Stimulated activated CD8-positive, alpha-beta memory T cell treated with anti-CD3 and anti-CD28 coated beads, Interleukin-12 subunit alpha, Interleukin-12 subunit beta, amount 100 ng/mL, for 4 hours (primary cell): ENCODE measurements at places on chromosomes 13 and 19.

DNA sequence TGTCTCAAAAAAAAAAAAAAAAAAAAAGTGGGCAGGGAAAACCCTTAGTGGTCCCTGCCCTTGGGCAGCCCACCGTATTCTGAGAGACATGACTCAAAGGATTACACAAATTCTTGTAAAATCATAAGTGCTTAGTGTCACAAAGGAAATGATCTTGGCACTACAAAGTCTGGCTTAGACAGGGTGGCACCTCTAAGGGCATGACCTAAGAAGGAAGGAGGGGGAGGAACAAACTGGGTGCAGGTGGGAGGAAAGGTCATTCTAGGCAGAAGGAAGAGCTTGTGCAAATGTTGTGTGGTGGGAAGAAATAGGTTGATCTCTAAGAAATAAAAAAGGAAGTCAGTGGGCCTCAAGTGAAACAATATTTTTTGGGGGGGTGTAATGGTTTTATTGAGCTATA is 10.4 kb downstream of the PNPLA6 start:
- DNase-seq = no peak

- no peak for DNase-seq
Observed at GRCh38 chr13:44818016-44818415, 171.3 kb downstream of the NUFIP1 start.

DNA sequence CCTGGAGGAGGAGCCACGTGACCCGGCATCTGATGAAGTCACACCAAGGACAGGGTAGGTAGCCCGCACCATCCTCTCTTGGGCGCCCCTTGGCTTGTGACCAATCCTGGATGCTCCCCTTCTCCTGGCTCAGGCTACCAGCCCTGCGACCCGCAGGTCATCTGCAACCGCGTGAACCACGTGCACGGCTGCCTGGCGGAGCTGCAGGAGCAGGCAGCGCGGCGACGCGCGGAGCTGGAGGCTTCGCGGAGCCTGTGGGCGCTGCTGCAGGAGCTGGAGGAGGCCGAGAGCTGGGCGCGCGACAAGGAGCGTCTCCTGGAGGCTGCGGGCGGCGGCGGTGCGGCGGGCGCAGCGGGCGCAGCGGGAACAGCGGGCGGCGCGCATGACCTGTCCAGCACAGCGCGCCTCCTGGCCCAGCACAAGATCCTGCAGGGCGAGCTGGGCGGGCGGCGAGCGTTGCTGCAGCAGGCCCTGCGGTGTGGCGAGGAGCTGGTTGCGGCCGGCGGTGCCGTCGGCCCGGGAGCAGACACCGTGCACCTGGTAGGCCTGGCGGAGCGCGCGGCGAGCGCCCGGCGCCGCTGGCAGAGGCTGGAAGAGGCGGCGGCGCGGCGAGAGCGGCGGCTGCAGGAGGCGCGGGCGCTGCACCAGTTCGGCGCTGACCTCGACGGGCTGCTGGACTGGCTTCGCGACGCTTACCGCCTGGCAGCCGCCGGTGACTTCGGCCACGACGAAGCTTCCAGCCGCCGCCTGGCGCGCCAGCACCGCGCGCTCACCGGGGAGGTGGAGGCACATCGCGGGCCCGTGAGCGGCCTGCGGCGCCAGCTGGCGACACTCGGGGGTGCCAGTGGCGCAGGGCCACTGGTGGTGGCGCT is 45.9 kb downstream of the SPTBN4 start:
- DNase-seq = no peak

DNA sequence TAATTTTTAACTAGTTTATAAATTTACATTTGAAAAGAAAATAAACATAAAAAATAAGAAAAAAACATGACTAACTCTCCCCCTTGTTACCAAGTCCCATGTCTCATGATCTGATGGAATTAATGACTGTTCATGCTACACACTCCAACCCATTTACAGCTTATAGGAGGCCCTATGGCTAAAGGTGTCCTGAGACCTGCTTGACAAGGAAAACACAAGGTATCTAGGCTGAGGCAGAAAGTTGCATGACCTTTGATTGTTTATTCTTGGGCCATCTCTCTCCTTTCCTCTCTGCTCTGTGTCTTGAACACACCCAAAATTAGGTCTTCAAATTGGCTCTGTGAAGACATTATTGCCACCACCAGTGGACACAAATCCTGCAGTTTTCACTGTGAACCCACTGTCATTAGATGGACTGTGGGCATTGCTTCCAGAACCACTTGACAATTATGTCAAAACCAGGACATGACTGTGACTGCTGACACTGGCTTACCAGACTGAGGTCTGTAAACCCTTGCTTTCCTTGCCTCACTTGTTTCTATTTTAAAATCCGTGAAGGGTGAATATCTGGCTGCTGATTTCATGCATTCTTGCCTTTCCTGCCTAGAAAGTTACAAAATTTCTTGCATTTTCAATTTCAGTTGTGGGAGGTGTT is 386.5 kb upstream of the SPRY2 start:
- DNase-seq = no peak

DNA sequence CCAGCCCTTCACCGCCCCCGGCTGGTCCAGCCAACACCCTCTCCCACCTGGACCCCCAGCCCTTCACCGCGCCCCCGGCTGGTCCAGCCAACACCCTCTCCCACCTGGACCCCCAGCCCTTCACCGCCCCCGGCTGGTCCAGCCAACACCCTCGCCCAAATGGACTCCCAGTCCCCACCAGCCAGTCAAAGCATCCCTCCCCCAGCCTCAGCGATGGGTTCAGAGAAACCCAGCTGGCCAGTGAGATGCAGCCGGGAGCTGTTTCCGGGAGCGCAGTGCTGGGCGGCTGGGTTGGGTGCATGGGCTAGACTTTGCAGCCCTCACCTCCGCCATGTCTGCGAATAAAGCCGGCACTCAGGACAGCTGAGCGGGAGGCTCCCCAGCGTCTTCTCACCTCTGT is 6.5 kb upstream of the CDC34 start:
- DNase-seq = no peak

GRCh38 chr19:29671393-29672160 is 6.3 kb downstream of the PLEKHF1 start:
- DNase-seq = peak; percentile 73

GRCh38 chr13:100433475-100433874 is 155.1 kb downstream of the GGACT start:
- no peak for DNase-seq

- no peak for DNase-seq
Observed at GRCh38 chr13:81406022-81406421, 1065.1 kb upstream of the SPRY2 start.

GRCh38 chr19:32543115-32543900 is 37.7 kb upstream of the PDCD5 start:
- no peak for DNase-seq

DNA sequence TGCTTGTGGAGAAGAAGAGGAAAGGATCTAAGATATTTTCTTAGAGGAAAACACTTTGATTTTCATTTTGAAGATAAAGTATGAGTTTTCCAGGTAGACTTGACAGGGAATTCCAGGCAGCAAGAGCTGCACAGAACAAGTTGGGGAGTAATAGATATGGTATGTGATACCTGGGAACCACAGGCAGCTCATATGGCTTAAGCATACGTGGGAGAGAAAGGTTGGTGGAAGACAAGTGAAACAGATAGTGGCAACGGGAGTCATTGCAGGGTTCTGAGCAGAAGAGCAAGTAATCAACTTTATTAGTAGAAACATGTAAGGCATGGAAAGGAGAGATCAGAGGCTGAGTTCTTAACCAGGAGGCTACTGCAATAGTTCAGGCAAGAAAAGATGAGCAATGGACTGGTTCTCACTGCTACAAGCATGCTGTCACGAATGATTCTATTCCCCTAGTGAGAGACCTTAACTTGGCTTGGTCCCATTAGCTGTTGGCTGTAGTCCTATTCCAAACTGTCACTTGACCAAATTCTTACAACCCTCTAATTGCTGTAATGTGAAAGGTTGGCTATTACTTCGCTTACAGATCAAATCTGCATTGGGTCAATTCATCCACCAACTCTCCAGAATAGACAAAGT is 217.9 kb downstream of the VWA8 start:
- no peak for DNase-seq

GRCh38 chr13:38998739-38999138 is 8.1 kb upstream of the STOML3 start:
- no peak for DNase-seq

DNA sequence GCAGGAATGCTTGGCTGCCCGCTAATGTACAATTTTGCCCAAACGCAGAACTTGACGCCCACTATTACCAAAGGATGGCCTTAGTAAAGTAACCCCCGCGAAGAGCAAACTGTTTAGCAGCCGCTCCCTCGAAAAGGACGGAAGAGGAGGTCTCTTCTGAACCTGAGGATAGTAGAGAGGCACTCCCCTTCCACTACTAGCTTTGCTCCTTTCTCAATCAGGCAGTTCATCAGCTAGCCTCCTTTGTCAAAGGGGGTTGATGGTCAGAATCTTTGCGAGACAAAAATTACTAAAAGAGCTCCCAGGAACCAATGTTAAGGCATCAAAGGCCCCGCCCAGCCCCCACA is 534 bp downstream of the CAB39L start:
- DNase-seq = no peak

GRCh38 chr19:57755031-57755430 is 8.4 kb downstream of the ZNF776 start:
- DNase-seq = no peak

GRCh38 chr13:102768909-102769308 is 4.7 kb downstream of the TEX30 start:
- no peak for DNase-seq

- no peak for DNase-seq
Observed at GRCh38 chr19:49326165-49326704, 1.2 kb upstream of the SLC6A16 start.

DNA sequence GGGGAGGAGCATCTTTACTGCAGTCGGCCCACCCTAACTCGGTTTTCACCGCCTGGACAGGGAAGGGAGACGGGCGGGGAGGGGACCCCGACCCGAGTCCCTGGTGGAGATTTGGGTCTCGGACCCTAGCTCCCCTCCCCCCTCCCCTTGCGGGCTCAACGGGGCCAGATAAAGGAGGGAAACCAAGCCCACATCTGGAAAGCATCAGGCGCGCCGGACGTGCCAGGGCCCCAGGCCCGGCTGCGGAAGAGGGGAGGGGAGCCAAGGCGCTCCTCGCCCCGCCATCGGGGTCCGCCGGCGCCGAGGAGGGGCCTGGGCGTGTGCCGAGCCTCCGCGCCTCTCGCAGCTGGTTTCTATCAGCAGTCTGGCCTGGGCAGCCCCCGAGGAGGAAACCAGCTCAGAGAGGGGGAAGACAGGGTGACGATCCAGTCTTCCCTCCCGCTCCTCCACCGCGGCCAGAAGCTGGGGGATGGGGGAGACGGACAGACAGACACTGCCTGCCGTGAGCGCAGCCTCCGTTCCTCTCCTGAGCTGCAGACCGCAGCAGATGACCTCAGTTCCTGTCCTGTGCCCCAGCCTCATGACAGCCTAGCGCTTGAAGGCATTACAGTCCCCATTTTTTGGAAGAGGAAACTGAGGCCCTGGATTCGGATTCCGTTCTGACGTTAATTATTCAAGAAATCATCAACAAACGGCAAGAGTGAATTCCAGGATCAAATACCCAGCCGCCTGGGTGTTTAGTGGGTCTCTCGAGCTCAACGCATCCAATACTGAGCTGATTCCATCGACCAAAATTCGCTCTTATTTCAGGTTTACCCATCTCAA is 3.6 kb upstream of the GNG8 start:
- no peak for DNase-seq

GRCh38 chr19:3190921-3191805 is 5.4 kb downstream of the NCLN start:
- no peak for DNase-seq

- no peak for DNase-seq
Observed at GRCh38 chr19:50669302-50670101, 20.3 kb downstream of the C19orf81 start.

- DNase-seq = no peak
Observed at GRCh38 chr13:113897966-113898365, 34.1 kb upstream of the GAS6 start.

DNA sequence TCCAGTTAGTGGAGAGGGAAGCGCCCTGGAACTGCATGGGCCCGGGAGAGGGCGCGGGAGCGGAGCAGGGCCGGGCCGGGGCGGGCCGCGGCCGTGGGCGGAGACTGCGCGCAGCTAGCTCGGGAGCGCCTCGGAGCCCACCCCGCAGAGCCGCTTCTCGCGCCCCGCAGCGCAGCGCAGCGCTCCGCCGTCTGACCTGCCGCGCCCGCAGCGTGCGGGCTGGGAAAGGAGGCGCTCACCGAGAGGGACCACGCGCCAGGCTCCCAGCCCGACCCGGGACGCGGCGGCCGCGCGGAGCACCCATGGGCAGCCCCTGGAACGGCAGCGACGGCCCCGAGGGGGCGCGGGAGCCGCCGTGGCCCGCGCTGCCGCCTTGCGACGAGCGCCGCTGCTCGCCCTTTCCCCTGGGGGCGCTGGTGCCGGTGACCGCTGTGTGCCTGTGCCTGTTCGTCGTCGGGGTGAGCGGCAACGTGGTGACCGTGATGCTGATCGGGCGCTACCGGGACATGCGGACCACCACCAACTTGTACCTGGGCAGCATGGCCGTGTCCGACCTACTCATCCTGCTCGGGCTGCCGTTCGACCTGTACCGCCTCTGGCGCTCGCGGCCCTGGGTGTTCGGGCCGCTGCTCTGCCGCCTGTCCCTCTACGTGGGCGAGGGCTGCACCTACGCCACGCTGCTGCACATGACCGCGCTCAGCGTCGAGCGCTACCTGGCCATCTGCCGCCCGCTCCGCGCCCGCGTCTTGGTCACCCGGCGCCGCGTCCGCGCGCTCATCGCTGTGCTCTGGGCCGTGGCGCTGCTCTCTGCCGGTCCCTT is at the start of gene MLNR:
TSS of gene MLNR (plus strand) at position 303 of the 820 bp plus-strand sequence. CDS start at position 303, 0 bp downstream.
- no peak for DNase-seq

DNA sequence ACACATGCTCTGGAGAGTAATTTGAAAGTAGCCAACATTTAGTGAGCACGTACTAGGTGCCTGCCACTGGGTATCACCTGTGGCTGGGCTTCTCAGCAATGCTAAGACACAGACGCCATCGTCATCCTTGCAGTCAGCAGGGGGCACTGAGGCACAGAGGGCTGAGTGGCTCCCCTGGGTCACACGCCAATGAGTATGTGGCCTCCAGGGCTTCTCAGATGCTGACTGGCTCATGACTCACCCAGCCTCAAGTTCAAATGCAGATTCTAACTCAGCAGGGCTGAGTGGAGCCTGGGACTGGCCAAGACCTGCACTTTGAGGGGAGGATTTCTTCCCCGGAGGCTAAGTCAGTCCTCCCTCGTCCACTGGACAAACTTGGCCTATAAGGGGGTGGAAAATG is 115.1 kb upstream of the CACNA1A start:
- peak; percentile 6 for DNase-seq

DNA sequence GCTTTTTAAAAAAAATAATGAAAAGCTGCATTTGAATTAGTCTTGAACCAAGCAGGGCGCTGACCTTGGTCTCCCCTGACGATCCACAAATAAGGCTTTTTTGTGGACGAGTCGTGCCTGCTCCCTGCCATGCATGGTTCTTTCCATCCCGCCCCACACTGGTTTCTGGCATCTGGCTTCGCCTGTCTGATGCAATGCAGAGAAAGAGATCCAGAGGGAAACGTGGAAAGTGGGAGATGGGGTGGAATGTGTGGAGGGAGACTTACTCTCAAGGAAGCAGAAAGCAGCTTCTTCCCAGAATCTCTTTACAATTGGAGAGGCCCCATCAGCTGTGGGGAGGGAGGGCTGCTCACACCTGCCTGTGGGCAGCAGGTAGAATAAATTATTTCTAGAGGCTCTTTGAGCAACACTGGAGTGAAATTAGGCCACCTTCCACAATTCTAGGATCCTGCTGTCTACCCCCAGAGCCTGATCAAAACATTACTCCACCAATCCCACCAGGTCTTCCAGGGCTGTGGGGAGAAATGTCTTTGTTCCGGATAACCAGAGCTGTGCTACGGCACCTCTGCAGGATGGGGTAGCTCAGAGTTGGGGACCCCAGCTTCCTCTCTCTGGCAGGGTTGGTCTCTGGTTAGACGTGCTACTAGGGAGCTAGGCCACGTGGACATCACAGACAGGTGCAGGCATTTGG is 183.5 kb downstream of the UQCRFS1 start:
- DNase-seq = no peak

GRCh38 chr13:89577301-89577700 is 1770.2 kb upstream of the MIR17HG start:
- DNase-seq = no peak
